ENCODE measurements at places on chromosomes 1 and 21.

DNA sequence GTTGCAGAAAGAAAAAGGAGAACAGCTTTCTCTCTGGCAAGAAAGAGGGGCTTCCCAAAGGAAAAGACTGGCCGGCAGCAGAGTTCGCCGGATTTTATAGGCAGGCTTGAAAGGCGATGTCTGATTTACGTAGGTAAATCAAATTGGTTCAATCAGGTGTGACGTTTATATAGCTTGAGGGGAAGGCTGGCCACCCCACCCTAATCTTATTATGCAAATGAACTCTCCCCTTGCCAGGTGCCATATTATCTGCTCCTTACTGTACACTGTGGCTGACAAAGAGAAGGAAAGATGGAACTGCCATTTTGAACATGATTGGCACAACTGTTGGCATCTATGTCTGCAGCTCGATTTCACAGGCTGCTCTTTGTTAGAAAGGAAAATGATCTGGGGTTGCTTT lies 16.8 kb upstream of the INTS3 start:
- no peak for DNase-seq

- no peak for DNase-seq
These were observed 50.3 kb downstream of the MYSM1 start for GRCh38 chr1:58649555-58649954.

DNA sequence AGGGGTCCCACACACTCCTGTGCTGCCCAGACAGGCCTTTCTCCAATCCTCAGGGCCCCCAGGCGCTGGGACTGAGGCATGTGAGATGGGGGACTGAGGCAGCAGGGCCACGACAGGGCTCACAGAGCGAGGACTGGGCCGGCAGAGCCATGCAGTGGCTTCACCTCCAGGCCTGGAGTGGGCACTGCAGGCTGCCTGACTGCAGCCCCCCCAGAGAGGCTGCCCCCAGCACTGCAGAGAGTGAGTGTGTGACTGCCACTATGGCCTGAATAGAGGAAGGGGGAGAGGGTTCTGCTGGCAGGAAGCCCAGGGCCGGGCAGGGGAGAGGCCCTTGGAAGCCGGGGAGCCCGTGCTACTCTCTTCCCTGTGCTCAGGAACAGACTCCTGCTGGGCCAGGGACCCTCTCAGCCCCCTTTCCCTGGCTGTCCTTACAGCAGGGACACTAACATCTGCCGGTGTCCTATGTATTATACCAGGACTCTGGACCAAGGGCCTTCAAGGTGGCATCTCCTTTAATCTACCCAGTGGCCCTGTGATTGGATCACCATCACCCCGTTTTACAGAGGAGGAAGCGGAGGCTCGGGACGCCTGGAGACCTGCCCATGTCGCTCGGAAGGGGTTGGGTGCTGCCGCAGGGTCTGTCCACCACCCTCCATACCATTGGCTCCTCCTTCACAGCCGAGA lies 20.2 kb upstream of the PLEKHG5 start:
- no peak for DNase-seq

- DNase-seq: no peak
These were observed 82.8 kb upstream of the KCNE2 start for GRCh38 chr21:34280959-34281358.

GRCh38 chr1:220139966-220140365 lies 46.0 kb downstream of the IARS2 start:
- DNase-seq: no peak

GRCh38 chr21:24076179-24076578 lies 1531.1 kb downstream of the MRPL39 start:
- DNase-seq: no peak

GRCh38 chr1:69195136-69195535 lies 372.6 kb upstream of the LRRC7 start:
- no peak for DNase-seq

DNA sequence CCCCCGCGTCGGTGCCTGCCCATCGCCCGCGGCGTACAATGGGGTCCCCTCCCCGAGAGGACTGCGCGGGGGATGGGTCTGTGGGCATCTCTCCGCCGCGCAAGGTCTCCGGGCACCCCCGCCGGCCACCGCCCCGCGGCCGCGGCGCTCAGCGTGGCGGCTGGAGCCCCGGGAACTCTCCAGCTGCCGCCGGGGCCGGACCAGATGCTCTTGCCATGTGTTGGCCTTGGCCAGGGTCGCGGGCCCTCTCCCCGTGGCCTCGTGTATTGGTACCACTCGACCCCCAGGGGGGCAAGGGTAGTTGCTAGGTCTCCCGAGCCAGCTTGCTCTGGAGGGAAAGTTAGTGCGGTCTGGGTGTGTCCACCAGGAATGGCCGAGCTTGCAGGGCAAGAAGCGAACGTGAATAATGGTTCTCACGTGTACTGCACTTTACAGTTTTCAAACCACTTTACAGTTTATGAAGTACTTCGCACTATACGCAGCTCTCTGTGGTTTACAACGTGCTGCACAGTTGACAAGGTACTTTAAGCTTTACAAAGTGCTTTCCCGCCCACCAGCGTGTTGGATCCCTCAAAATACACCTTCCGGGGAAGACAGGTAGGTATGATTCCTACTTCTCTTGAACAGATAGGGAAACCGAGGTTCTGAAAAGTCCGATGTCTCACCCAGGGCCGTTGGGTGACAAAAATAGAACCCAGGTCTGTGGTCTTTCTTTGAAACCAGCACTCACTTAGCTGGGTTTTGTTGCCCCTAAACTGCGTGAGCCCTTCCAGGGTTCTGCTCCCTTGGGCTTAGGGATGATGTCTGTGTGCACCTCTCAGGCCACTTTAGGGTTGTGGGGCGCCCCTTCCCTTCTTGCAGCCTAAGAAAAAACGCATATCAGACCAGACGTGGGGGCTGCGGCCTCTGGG lies 1.2 kb downstream of the EPHB2 start:
- DNase-seq: no peak

GRCh38 chr21:38244407-38244787 lies 12.4 kb upstream of the KCNJ15 start:
- no peak for DNase-seq

GRCh38 chr1:66764994-66765578 lies 12.8 kb downstream of the DYNLT5 start:
- no peak for DNase-seq

DNA sequence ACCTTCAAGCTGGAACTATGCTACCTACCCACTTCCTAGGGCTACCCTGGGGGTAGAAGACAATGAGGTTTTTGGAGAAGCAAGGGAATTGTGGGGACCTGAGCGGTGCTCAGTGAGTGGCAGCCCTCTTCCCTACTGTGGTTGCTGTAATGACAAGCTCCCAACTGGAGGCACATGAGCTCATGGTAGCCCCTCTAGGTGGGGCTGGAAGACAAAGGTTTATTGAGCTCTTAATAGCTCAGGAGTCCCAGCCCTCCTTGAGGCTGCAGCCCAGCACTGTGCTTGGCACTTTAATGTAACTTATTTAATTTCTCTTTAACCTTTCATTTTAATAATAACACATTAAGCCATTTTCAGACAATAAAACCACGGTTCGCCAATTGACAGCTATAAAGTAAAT lies 528.9 kb downstream of the OMA1 start:
- no peak for DNase-seq

GRCh38 chr21:14573244-14573643 lies 27.1 kb upstream of the SAMSN1 start:
- DNase-seq: no peak

Measured in brain pericyte (primary cell).